ENCODE measurements at places on chromosomes 5 and 9.

DNA sequence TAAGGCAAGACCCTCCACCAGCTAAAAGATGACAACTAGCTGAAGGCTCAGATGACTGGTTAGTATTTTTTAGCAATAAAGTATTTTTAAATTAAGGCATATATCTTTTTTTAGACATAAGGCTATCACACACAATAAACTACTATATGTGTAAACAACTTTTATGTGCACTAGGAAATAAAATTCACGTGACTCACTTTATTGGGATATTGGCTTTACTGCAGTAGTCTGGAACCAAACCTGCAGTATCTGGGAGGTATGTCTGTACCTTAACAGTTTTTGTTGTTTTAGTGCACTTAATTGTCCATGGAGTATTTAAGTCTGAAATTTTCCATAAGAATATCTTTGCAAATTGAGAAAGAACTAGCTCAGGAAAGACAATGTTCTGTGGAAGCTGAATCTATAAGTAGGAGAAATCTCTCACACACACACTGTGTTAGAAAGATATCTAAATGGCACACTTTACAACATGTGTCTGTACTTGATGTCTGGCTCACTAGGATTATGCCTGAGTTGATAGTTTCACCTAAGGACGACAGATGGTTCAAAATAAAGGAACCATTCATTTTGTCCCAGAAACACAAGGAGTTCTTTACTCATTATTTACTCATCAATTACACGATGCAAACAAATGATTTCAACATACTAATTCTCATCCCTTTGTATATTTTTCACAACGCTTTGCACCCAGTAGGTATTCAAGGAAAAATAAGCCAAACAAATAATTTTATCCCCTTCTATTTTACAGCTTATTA, 4.6 kb downstream of the RAPGEF6 start:
- DNase-seq: no peak

GRCh38 chr9:110188991-110189390, 19.0 kb downstream of the C9orf152 start:
- no peak for DNase-seq

DNA sequence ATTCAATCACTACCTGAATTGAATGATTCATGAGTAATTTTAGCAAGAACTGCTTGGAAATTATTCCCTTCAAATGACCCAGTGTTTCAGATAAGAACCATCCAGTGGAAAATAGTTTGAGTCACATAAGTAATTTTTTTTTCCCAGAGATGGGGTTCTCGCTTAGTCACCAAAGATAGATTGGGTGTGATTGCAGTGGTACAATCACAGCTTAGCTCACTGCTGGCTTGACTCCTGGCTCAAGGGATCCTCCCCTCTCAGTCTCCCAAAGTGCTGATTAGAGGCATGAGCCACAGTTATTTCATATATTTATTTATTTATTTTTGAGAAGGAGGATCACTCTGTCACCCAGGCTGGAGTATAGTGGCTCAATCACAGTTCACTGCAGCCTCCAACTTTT, 574.5 kb upstream of the ARRDC3 start:
- DNase-seq: no peak

GRCh38 chr5:38257308-38258041, 884 bp upstream of the EGFLAM start:
- no peak for DNase-seq

DNA sequence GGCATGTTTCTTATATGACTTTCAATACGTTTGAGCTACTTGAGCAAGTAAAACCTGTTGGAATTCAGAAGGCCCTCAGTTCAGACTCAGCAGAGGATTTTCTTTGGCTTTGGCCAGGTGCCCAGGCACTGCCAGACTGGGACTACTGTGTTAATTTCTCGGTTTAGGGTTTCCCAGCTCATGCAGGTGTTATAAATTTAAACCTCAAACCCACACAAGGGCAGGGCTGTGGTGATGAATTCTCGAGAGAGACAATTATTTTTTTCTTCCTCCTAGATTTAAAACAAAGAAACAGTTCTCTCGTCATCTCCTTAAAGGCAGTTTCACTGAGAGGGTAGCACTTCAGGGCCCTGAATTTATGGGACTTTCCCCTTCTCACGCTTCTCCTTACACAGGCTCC, 406.0 kb upstream of the PIK3R1 start:
- no peak for DNase-seq

DNA sequence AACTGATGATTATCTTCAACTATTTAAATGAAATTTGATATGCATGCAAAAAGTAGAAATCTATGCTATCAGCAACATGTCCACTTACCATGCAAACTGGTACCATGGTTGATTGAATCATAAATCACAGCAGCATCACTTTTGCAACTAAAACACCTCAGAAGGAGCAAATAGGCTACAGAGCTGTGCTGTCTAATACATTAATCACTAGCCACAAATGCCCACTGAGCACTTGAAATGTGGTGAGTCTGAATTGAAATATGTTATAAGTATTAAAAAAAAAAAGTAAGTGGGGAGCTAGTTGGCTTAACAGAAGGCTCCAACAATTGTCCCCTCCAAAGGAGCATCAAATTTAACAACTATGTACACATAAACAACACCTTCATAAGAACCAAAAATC, 112.5 kb downstream of the FAM114A2 start:
- no peak for DNase-seq

DNA sequence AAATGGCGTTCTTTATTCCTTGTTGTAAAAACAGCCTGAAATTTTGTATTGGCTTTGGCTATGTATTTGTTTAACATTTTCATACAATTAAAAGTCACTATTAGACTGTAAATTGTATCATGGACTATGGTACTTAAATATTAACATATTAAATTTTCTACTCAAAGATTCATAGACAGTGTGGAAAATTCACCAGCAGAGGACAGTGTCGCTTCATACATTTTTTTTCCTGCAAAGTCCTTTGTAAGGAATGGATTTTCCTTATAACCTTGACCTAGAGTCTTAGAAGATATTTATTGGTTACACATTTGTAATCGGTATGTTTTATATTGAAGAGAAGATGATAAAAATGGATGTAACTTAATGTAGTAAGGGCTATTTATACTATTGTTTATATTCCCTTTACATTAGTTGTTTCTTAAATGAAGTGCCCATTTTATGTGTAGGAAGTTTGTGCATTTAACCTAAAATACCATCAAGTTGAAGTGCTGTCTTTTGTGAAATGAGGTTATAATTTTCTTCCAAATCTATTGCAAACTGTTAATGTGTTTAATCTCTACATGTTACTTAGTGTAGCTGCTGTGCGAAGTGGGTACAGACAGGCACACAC, 150.1 kb downstream of the KDM4C start:
- no peak for DNase-seq

GRCh38 chr5:167895899-167896659, 395.4 kb upstream of the WWC1 start:
- no peak for DNase-seq

GRCh38 chr5:133909603-133910002, 58.8 kb downstream of the C5orf15 start:
- no peak for DNase-seq

DNA sequence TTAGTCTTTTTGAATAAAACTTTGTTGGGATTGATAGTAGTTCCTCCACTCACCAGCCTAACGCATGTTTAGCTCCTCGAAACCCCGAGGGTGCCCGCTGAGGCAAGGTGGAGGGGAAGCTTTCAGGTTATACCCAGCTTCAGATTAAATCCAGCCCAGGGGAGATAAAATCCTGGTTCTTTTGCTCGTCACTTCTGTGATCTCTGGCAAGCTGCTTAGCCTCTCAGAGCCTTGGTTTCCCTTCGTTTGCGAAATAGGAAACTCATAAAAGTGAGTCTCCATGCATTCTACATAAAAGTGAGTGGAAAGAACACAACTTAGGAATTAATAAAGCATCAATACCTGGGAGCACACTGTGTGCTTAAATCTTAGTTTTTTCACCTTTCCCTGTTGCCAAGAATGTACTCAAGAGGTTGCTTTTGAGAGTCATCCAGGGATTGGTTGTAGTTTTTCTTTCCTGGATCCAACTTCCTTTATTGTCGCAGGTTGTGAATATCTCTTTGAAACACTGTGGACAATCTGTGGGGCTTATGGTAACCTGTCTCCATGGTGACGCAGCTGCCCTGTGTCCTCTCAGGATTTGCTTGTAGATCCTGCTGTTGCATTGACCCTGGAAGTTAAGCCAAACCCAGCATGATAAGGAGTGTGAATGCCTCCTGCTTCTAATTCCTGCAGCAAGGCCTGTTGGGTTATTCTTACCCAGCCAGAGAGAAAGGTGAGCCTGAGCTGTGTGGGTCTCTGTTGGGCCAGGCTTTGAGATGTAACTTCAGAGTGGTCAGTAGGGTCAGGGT, 2.0 kb downstream of the GALNT12 start:
- no peak for DNase-seq

DNA sequence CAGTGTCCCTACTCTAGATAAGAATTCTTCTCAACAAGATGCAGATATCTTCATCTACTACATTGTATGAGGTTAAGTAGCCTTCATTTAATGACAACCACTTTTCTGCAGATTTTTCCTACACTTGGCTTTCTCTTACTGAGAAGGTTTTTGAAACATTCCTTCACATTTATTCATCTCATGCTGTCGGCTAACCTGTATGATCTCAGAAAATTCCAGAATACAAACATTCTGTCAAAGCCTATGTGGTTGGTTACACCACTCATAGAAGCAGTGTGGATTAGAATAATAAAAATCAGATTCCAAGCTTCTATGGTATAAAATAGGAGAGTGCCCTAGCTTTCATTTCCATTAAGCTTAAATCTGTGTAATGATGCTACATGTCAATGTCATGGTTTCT, 39.4 kb upstream of the ERCC6L2 start:
- DNase-seq: no peak

DNA sequence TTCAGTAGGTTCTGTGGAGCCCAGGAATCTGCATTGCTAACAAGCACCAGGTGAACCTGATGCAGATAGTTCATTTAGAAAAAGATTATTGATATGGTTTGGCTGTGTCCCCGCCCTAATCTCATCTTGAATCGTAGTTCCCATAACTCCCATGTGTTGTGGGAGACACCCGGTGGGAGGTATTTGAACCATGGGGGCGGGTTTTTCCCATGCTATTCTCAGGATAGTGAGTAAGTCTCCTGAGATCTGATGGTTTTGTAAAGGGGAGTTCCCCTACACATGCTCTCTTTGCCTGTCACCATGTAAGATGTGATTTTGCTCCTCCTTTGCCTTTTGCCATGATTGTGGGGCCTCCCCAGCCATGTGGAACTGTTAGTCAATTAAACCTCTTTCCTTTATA, 212.0 kb downstream of the RAB3C start:
- DNase-seq: no peak

GRCh38 chr5:2008851-2009629, 126.3 kb upstream of the IRX4 start:
- no peak for DNase-seq

GRCh38 chr5:58933891-58934628, 351.2 kb downstream of the RAB3C start:
- peak; percentile 3 for DNase-seq

- no peak for DNase-seq
Measured at GRCh38 chr5:62306323-62306895, 403 bp downstream of the KIF2A start.

DNA sequence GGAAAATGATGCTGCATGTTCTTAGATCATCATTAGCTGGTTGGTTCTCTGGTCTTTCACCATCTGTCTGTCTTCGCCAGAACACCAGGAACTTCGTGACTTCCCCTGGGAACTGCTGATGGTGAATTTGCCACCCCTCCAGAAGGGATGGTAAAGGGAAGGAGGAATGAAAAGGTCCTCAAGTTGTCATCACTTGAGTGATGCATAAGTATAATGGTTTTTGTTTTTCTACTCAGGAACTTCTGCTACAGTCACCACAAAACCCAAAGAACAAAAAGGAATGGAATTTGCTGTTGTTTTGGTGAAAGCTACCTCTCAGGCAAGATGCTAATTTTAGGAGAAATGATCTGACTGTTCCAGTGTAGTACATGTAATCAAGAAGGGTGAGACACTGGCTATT, 328.4 kb downstream of the ARHGEF28 start:
- DNase-seq: no peak

DNA sequence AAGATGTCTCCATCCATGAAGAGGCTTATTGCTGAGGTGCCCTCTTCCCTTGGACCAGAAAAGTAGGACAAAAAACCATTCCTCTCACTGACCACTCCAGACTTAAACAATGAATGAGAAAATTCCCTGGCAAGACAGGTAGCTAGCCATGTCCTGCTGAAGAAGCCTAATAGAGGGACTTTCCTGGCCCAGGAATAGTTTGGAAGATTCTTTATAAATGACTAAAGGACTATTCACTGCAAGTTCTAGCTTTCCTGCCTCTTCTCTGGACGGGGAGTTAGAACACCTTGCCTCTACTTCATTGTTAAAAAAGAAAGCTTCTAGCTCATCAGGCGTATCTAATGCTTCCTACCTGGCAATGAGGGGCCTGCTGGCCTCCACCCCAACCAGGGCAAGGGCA, 153.6 kb downstream of the NR3C1 start:
- DNase-seq: no peak

Data from stimulated activated CD4-positive, alpha-beta T cell treated with anti-CD3 and anti-CD28 coated beads, Interleukin-1b, Interleukin-23, amount 100 ng/mL, for 1 hour (primary cell).